GM23338 (cell line): ENCODE measurements at places on chromosomes 16 and 17. TPM values are rescaled to one million over a fixed set of nuclear protein-coding genes. Genes with fewer than 3 reads are reported as not detected.
A peak's percentile ranks its signal among the peaks of the same experiment; 100 is the strongest.

- DNase-seq: no peak
Observed at GRCh38 chr17:2030779-2031163, 818 bp downstream of the DPH1 start.

GRCh38 chr16:87603684-87604633, 1.7 kb downstream of the JPH3 start:
- DNase-seq: peak; percentile 70

GRCh38 chr16:73506568-73507056, 458.7 kb upstream of the ZFHX3 start:
- no peak for DNase-seq

DNA sequence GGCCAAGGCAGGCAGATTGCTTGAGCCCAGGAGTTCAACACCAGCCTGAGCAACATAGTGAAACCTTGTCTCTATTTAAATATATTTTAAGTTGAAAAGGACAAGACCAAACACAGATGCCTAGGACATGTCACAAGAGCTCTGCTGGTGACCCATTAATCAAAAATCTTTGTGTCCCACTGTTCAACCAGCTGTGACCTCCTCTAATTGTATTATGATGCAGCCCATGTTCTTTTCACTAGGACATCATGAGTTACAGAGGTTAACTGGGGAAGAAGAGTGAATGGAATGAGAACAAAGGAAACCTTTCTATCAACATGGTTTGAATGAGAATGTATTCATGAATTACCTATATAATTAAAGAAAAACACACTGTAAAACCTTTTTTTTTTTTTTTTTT, 7.0 kb downstream of the EFTUD2 start:
- DNase-seq: no peak

DNA sequence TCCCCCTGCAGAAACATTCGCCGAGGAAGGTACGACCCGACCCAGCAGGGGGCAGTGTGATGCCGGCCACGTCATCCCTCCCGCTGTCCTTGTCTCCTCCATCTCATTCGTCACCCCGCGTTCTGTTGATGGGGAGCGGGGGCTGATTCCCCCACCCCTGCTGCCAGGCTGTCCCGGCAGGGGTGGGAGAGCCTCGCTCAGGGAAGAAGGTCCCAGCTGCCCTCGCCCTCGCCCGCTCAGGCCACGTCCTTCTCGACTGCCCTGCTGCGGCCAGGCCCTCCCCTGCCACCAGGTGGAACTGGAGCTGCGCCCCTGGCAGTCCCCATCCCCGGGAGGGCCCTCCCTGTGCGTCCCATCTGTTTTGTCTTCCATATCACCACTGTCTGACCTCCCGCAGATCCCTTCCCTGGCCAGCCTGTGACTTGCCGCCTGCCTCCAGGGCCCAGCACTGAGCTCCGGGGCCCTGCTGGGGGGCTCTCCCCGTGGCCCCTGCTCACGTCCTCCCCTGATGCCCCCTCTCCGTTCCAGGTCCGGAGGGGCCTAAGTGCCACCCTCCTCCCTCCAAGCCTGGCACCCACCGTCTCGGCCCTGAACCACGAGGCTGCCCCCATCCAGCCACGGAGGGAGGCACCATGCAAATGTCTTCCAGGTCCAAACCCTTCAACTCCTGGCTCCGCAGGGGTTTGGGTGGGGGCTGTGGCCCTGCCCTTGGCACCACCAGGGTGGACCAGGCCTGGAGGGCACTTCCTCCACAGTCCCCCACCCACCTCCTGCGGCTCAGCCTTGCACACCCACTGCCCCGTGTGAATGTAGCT, 20.6 kb downstream of the ADAM11 start:
- peak; percentile 90 for DNase-seq

- peak; percentile 59 for DNase-seq
Observed at GRCh38 chr17:75517297-75517865, 1.1 kb downstream of the TSEN54 start.

- DNase-seq: no peak
Observed at GRCh38 chr17:16980813-16981731, 9.2 kb upstream of the TNFRSF13B start.

DNA sequence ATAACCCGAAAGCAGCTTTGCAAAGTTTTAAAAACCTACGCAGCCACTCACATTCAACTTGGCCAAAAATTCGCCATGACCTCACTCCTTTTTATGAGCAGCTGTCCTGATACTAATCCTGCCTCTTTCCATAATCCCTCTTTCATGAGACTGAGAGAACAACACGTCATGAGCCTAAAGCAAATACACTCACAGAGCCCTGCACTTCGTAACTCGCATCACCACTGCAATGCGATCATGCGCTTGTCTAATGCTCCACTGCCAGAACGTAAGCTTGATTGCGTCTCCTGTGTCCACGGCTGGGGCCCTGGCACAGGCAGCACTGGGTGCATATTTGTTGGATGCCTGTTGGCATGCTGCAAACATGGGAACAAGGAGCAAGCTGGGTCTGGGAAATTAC, 36.2 kb downstream of the CDRT4 start:
- no peak for DNase-seq

The SALL1 gene
- 20.2 and 22.7 TPM in 2 replicates for total RNA-seq

The KRTAP1-1 gene
- total RNA-seq: not detected in 2 replicates

The SOST gene
- total RNA-seq: 0.31 TPM in 1 of 2 replicates, not detected in the other

The C1QL1 gene
- 4.9 and 14.4 TPM in 2 replicates for total RNA-seq
